ENCODE measurements at places on chromosomes 4 and X.

GRCh38 chrX:17917945-17918577, 57.0 kb upstream of the RAI2 start:
- DNase-seq: no peak

DNA sequence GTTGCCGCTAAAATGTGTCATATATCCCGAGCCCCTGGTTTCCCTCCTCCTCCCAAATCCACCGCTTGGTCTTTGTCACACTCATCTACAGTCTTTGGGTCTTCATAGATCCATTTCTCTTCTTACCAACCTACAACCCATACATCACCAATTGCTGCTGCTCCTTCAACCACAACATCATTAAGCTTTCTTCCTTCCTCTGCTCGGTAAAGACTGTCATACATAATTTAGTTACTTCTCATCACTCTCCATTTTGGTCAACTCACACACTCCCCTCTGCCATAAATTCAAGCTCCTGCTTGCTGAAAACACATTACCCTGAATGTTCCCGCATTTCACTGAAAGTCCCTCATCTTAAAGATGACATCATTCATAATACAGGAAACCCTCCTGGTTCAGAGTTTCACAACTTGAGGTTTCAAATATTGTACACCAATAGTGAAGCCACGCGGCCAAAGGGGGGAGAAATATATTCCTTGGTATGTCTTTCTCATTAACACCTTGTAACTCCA, 1.7 kb upstream of the DCTD start:
- no peak for DNase-seq

DNA sequence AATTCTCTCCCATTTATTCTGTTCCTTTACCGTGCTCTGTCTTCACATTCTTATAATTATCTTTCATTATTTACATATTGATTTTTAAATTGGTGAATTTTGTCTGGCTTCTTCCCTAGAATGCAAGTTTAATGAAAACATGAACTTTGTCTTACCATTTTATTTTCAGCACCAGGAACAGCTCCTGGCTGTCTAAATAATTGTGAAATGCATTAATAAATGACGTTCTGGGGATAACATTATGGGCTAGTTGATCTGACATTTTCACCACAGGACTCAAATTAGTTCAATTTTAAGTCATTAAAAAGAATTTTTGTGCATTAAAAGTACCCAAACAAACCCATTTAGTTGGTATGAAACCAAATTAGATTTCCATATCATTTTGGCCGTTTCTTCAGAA, 97.5 kb downstream of the KCTD8 start:
- DNase-seq: no peak

- DNase-seq: peak; percentile 4
Measured at GRCh38 chrX:151801980-151802379, 67.4 kb downstream of the CNGA2 start.

- DNase-seq: no peak
Measured at GRCh38 chr4:7784131-7784870, 155.4 kb downstream of the AFAP1 start.

- no peak for DNase-seq
Measured at GRCh38 chr4:6410068-6410467, 62.3 kb downstream of the PPP2R2C start.

GRCh38 chr4:76430519-76431388, 4.3 kb upstream of the SHROOM3 start:
- DNase-seq: peak; percentile 76

- peak; percentile 38 for DNase-seq
Measured at GRCh38 chrX:9569876-9570301, 105.0 kb downstream of the TBL1X start.

DNA sequence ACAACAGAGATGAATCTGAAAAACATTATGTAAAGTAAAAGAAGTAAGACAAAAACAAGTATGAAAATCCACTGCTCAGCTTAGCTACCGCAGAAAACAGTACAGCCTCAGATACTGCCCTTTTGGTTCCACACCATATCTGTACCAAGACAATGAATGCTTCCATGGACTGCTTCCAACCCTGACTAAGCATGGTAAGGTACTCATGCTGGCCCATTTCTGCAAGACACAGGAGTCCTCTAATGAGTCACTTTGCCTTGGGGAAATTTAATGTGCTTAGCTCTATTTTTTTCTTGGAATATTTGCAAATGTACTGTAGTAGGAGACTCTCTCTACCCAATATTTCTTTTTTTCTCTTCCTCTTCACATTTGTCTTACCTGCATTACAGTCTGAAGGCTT, 931.7 kb upstream of the HS3ST1 start:
- no peak for DNase-seq

GRCh38 chr4:167524091-167524490, 289.8 kb upstream of the SPOCK3 start:
- no peak for DNase-seq

- DNase-seq: peak; percentile 45
Measured at GRCh38 chr4:146916479-146917076, 29.1 kb downstream of the TTC29 start.

GRCh38 chr4:165592386-165592785, 213.6 kb downstream of the CPE start:
- DNase-seq: peak; percentile 42

DNA sequence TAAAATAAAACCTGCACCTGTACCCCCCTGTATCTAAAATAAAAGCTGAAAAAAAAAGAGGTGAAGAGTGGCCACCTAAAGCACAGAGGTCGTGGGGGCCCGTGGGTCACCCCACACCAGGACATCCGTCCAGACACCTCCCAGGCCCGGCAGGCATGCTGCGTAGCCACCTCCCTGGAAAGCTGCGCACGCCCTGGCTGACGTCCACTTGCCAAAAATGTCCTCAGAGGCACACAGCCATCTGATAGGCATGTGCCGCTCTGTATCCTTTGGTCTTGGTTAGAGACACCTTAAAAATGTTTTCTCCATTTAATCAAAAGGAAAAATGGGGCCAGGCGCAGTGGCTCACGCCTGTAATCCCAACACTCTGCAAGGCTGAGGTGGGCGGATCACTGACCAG, 17.7 kb downstream of the FAM53A start:
- DNase-seq: no peak

DNA sequence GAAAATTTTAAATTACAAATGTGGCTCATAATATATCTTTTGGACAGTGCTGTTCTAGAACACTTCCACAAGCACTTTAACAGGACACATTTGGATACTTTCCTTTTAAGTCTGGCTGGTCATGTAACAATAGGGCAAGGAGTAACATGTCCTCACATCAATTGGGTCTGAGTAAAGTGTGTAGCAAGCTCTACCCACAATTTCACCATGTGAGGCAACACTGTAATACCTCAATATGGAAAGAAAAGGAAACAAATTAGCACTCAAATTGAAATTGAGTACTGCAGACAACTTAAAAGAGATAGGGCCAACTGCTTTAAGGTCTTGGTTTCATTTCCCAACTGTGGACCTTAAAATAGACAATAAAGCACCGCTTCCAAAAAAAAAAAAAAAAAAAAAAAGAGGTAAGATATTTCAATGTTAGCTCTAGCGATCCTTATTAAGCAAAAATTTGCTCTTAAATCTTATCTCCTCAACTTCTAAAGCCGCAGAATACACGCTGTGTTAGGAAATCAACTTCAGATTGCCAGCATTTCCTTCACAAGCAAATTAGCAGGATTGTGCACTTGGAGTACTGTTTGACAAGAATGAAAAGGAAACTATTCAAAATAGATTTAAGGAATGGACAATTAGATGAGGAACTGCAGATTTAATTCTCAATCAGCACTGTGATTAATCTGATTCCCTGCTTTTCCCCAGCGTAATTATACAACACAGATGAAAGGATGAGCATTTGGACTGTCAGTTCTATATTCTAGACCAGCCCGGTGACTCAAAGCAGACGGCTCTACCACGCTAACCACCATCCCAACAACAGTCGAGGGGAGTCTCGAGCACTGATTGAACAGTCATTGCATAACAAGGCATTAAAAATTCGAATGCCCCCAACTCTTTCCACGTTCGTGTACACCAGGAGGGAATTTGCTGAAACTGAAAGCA, 1.6 kb downstream of the CASK start:
- DNase-seq: peak; percentile 15

- DNase-seq: no peak
Measured at GRCh38 chrX:153876112-153876491, 9.9 kb downstream of the L1CAM start.

- DNase-seq: no peak
Measured at GRCh38 chrX:75276666-75277065, 2.8 kb downstream of the UPRT start.

DNA sequence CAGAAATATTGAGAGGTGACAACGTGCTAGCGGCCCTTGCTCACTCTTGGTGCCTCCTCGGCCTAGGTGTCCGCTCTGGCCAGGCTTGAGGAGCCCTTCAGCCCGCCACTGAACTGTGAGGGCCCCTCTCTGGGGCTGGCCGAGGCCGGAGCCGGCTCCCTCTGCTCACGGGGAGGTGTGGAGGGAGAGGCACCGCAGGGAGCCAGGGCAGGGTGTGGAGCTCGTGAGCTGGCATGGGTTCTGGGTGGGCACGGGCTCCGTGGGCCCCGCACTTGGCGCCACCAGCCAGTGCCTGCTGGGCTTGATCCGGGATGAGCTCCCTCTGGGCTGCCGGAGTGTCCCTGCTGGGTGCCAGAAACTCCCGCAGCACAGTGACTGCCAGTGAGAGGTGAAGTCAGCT, 16.0 kb upstream of the VAMP7 start:
- no peak for DNase-seq

DNA sequence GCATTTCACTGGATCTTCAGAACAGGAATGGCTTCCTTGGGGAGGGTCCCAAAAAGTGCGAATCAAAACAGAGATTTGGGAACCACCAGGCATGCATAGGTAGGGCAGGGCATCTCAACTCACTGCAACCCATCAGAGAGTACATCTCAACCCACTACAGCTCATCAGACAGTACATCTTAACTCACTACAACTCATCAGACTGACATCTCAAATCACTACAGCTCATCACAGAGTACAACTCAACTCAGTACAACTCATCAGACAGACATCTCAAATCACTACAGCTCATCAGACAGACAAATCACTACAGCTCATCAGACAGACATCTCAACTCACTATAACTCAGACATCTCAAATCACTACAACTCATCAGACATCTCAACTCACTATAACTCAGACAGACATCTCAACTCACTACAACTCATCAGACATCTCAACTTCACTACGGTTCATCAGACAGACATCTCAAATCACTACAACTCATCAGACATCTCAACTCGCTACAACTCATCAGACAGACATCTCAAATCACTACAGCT, 47.5 kb upstream of the CLDN34 start:
- DNase-seq: no peak

- peak; percentile 5 for DNase-seq
Measured at GRCh38 chr4:85391589-85392410, 83.2 kb upstream of the ARHGAP24 start.

DNA sequence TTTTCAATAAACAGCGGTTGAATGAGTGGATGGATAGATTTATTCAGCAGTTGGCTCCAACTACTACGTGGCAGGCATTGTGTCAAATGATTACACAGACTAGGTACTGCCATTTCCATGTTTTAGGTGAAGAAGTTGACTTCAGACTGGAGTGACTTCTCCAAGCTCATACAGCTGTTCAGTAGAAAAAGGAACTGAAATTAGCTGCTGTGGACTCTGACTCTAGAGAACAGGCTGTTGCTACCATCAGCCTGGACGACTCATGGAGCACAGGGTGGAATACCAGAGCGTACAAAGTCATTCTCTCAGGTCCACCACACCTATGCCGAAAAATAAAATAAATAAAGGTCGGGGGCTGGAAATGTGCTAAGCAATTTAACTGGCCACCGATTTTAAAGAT, 45.3 kb downstream of the TENM3 start:
- DNase-seq: no peak

- peak; percentile 46 for DNase-seq
Measured at GRCh38 chr4:5460106-5460801, 248.1 kb downstream of the EVC2 start.

GRCh38 chr4:76589872-76590797, 155.1 kb downstream of the SHROOM3 start:
- peak; percentile 96 for DNase-seq

DNA sequence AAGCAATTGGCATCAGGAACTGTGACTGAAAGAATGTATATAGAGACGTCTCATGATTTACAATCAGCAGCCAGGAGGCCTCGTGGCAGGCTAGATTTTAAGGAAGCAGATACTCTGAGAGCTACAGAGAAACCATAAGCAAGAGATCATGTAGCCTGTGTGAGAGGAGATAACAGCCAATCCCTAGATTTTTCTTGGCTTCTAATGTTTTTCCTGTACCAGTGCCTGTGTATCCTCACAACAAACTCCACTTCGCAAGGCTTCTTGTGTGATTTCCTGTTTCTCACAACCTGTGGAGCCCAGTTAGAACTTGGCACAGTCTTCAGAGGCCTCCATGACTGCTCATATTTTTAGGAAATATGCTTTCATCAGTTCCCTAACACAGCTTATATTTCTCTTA, 147.9 kb downstream of the PTCHD1 start:
- DNase-seq: no peak

DNA sequence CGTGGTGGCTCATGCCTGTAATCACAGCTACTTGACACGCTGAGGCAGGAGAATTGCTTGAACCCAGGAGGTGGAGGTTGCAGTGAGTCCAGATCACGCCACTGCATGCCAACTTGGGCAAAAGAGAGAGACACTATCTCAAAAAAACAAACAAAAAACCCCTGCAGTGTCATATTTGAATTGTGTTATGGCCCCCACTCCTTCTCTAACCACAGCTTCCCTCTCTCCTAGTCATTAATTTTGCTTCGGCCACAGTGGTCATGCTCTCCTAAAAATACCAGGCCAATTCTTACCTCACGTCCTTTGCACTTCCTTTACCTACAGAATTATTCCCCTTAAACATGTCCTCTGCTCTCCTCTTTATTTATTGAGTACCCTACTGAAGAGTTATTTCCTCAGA, 206.1 kb downstream of the PPP3CA start:
- DNase-seq: no peak

- peak; percentile 54 for DNase-seq
Measured at GRCh38 chr4:84578540-84579402, 4.2 kb upstream of the CDS1 start.

DNA sequence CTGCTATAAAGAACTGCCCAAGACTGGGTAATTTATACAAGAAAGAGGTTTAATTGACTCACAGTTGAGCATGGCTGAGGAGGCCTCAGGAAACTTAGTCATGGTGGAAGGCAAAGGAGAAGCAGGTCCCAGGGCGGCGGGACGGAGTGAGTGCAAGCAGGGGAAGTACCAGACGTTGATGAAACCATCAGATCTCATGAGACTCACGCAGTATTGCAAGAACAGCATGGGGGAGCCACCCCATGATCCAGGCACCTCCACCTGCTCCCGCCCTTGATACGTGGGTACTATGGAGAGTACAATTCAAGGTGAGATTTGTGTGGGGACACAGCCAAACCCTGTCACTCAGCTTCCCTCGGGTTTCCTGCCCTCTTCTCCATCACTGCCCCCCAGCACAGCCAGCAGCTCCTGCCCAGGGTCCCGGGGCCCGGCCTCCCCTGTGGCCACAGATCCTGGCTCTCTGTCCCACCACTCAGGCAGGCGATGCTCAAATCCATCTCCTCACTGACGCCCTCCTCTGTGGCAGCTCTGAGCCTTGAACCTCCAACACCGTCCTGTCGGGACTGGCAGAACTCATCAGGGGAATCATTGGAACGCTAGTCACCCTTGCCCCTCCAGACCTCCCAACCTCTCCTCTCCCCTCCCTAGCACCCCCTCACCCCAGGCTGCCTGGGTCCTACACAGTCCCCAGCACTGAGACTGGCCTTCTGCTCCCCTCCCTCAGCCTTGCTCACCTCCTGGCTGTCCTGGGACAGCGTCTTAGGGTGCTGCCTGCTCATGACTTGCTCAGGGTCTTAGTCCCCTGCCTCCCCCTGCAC, 37.6 kb downstream of the FGFRL1 start:
- DNase-seq: no peak
